CD4-positive, alpha-beta T cell treated with Interleukin-4 for 1 hour (primary cell): ENCODE measurements at places on chromosomes 1 and 21.

GRCh38 chr1:183443011-183443410 lies 24.8 kb upstream of the NMNAT2 start:
- no peak for DNase-seq

- DNase-seq = no peak
These were observed 59.6 kb downstream of the RUNX1 start for GRCh38 chr21:34989337-34990151.

DNA sequence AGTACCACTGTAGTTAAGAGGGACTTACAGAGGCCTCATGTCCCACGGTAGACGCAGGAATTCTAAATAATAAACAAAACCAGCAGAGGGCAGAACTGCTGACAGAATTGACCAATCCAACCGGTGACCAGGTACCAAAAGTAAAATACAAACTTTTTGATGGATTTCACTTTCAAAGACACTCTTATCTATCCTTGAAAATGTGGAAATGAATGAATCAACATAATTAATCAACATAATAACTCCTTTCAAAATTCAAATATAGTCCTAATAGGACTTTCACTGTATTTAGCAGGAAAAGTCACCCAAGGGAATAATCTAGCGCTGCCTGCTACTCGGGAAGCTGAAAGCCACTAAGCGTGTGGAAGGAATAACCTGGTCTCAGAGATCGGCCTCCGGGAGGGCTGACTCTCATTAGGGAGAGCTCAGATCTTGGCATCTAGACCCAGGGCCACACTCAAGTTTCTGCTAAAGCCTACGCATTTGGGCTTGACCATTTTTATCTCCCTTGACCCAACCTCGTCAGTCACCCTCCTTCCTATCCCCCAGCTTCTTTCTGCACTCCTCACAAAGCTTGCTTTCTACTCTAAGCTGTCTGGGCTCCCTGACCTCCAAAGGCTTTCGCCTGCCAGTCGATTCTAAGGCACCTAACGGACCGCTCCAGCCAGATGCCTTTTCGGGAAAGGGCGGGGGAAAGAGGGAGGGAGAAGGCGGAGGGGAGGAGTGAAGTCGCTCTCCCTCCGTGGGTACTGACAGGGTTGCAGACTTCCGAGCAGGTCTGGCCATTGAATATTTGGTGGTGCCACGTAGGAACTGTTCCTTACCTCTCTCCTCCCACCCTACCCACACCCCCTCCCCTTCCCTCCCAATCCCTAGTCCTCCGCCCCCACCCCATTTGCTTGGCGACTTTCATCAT lies 1.6 kb downstream of the COL11A1 start:
- no peak for DNase-seq

DNA sequence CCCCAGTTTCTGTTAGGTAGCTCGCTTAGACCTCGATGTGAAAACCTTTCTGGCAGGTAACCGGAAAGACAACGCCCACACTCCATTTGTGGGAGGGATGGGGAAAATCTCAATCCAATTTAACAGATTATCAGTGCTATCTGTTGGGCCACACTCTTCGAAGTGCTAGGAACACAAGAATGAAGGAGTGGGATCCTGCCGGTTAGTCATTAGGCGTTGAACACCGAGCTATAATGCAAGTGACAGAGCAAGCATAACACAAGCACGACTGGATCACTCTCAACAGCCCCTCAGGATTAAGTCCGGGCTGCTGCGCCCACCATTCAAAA lies 531 bp downstream of the SNIP1 start:
- no peak for DNase-seq

DNA sequence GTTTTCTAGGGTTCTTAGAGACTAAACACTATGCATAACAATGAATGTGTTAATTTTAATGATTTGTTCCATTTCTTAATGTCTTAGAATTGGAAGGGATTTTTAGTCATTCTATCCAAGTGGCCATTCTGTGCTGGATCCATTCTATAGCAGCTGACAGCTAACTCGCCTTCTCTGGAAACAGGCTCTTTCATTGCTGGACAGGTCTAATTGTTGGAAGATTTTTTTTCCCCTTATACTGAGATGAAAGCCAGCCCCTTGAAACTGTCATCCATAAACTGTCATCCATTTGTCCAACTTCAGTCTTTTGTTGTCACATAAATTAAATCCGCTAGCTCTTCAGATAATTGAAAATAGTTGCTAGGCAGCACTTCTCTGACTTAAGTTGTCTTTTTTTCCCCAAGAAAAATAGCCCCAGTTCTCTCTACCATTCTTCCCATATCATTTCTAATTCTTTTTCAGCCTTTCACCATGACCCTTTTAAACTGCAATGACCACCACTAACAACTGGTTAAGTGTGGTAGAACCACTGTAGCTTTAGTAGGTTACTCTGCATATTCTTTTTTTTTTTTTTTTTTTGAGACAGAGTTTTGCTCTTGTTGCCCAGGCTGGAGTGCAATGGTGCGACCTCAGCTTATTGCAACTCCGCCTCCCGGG lies 19.7 kb downstream of the AK4 start:
- DNase-seq = no peak

DNA sequence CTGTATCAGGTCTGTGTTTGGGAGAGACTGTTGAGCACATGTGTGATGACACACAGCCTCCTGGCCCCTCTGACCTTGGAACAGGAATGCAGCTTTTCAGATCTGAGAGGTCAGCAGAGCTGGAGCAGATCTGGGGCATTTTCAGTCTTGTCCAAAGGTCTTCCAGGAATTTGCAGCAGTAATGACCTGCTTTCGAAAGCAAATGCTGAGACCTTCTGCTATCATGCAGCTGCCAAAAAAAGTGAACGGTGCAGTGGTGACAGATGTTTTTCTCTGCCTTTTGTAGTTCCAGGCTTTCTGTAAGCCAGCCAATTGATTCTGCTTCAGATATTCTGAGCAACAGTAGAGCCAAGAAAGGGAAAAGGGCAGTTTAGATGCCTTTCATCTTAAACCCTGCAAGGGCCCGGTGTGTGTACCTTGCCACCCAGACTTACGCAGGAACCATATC lies 137.8 kb upstream of the COA6 start:
- no peak for DNase-seq
